ENCODE measurements at places on chromosomes 5 and 9. TPM values are rescaled to one million over a fixed set of nuclear protein-coding genes. Genes with fewer than 3 reads are reported as not detected.
A peak's percentile ranks its signal among the peaks of the same experiment; 100 is the strongest.

Gene GDF9
- total RNA-seq = 0.94 TPM

Gene FOXI1
- total RNA-seq = not detected

DNA sequence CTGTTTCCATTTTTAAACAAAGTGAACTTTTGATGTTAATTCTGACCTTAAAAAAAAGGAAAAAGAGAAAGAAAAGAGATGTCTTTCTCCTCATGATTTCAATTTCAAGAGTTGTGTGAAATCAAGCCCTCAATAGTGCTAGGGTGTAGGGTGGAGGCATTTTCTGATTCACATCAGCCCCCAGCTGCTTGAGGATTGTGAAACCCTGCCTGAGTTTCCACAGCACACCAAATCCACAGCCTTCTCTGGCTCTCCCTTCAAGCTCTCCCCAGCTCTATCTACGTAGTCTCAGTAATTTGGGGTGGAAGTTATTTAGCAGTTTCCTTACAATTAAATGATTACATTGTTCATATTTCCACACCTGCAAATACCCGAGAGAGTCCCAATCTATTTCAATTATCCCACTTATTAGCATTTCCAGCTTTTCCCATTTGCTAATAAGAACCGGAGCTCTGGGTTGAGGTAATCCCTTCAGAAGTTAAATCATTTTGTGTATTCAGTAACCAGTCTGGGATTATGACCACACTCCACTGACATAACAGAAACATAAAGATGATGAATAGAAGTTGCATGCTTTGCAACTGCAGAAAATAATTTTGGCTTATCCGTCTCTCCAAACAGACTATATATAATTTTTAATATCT is 54.9 kb downstream of the MTX3 start:
- DNase-seq = no peak

DNA sequence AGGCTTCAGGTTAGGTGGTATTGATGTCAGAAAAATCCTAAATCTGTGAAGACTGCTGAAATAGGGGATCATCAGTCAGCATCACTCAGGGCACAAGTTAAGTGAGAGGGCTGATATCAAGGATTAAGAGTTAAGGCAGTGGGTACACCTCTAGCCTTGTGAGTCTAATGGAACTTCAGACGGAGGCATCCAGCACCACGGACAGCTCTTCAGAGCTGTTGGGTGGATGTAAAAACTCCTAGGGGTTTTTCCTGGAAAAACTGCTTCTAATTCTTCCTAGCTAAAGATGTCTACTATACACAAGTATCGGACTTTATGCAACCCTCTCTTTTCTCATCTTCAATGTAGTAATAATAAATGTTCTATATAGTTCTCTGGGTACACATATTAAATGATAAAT is 165.9 kb downstream of the SH3GL2 start:
- no peak for DNase-seq

Gene IL4
- 0.72 TPM for total RNA-seq

DNA sequence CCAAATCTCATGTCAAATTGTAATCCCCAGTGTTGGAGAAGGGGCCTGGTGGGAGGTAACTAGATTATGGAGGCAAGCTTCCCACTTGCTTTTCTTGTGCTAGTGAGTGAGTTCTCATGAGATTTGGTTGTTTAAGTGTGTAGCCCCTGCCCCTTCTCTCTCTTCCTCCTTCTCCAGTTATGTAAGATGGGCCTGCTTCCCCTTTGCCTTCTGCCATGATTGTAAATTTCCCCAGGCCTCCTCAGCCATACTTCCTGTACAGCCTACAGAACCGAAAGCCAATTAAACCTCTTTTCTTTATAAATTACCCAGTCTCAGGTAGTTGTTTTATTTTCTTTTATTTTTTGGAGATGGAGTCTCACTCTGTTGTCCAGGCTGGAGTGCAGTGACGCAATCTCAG is 18.2 kb upstream of the TXNDC8 start:
- no peak for DNase-seq

GRCh38 chr5:151128817-151129216 is 28.8 kb downstream of the ANXA6 start:
- DNase-seq = peak; percentile 37

GRCh38 chr5:174306345-174307030 is 261.0 kb downstream of the NSG2 start:
- no peak for DNase-seq

DNA sequence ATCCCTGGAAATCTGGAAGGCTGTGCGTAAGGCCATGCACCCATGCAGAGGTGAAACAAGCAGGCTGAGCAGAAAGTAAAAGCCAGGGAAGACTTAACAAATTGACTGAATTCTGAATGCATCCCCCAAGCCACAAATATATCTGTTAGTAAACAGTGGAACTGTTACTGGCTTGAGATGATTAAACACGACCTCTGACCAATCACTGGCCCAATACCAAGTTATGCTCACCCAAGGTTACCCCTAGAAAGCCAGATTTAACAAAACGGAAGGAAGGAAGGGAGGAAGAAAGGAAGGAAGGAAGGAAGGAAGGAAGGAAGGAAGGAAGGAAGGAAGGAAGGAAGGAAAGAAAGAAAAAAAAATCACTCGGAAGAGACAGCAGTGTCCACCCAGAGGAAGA is 215.8 kb upstream of the CCNG1 start:
- DNase-seq = no peak

DNA sequence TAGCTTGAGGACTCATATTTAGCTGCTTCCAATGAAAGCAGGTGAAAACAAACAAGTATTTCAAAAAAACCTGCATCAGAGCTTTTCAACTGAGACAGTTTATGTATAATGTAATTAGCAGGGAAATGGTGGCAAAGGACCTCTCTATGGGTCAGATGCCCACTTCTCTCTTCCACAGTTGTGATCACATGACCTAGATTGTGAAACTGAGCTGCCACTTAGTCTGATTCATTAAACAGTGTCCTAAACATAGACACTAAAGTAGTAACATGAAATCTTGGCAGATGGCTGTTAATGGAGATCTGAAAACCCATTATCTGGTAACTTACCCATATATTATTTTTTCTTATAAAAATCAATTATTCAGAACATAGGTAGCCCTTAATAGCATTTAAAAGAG is 663.6 kb upstream of the RIOK2 start:
- no peak for DNase-seq

GRCh38 chr5:180636403-180637075 is 12.9 kb downstream of the FLT4 start:
- no peak for DNase-seq

Gene SLC34A3
- total RNA-seq = not detected

- no peak for DNase-seq
Measured at GRCh38 chr5:91194824-91195381, 188.2 kb downstream of the ARRDC3 start.

Gene PCAT7
- total RNA-seq = not detected

- DNase-seq = no peak
Measured at GRCh38 chr9:136043441-136043991, 51.6 kb downstream of the NACC2 start.

DNA sequence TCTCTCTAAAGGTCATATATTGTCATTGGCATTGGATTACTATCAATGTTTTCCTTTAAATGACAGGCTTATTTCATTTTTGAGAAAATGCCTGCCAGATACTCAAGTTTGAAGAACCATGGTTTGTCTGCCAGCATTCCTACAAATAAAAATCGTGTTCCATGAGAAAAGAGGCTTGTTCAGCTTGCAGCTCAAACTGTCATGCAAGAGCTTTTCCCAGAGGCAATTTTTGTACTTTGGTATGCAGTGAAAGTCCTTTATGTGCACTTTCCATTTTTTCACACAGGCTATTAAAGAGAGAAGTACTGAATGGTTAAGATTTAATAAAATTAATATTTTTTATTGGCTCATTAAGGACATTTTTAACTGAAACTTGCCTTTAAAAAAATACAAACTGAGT is 110.4 kb downstream of the FBXO4 start:
- no peak for DNase-seq

DNA sequence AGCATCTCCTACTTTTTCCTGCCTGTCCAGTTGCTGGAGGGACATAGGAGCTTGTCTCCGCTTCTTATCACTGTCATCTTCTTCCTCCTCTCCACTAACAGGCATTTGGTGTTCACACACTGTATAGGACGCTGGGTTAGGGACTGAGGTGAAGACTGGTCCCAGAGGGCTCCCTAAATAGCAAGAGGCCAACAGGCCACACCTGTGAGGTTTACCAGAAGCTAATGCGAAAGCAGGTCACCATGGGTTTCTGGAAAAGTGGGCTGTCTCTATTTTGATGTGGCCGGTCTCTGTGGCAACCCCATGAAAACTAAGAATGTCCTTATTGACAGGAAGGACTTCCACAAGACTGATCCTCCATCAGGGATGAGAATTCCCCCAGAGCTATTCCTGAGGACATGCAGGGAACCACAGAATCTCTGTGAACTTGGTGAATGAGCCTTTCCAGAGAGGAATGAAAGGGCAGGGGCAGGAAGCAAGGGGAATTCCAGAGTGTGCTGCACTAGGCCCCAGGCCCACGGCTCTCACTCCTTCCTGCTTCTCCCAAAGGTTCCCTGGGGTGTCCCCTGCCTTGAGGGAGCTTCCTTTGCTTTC is 61.7 kb downstream of the DAP start:
- DNase-seq = no peak

Gene LRRC19
- not detected for total RNA-seq

Gene PCDHGB5
- total RNA-seq = 0.11 TPM

DNA sequence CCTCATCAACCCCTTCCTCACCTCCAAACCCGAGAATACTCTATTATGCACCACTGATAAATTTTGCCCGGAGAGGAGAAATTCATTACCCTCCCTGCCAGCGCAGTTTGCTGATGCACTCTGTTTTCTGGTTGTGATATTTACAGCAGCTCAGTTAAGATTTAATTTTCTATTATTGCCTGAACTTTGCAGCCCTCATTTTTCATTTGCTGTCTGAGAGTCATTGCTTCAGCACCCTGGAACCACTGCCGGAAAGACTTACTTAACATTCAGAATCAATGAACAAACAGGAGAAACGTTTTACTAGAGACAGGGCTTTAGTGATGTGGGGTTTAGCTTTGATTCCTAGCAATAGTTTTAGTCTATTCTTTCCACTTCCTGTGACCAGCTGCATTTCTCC is 56.7 kb upstream of the MAMDC2 start:
- no peak for DNase-seq

DNA sequence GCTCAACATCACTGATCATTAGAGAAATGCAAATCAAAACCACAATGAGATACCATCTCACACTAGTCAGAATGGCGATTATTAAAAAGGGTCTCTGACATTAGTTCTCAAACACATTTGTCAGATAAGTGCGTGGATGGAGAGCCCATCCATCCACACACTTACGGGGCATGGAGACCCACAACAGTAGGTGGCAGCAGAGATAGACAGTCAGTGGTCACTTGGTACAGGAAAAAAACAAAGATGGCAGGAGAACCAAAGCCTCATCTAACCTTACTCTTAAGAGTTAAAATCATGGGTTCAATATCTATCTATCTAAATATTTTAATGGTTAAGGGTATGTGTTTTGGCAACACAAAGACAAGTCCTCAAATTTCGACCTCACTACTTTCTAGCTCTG is 1378.7 kb upstream of the C9orf72 start:
- no peak for DNase-seq

DNA sequence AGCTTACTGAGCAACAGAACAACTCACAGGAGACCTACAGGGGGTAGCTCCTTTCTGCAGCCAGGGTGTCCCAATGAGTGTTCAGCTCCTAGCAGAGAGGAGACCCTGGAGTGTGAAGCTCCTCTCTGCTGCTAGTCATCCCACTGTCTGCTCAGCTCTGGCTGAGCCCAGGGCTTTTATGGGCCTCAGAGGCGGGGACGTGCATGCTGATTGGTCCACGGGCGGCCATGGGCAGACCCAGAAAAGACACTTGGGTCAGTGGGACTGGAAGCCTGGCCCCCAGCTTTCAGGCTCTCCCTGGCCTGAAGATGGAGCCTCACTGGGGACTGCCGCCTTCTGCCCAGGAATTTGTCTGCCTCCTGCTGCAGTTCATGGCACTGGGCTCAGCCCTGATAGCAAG is 40.6 kb downstream of the TSPAN17 start:
- no peak for DNase-seq

- DNase-seq = no peak
Measured at GRCh38 chr5:21391506-21391905, 1403.5 kb upstream of the CDH18 start.

- DNase-seq = no peak
Measured at GRCh38 chr9:75448281-75448680, 360.0 kb downstream of the OSTF1 start.

Gene NKD2
- 2.3 TPM for total RNA-seq

DNA sequence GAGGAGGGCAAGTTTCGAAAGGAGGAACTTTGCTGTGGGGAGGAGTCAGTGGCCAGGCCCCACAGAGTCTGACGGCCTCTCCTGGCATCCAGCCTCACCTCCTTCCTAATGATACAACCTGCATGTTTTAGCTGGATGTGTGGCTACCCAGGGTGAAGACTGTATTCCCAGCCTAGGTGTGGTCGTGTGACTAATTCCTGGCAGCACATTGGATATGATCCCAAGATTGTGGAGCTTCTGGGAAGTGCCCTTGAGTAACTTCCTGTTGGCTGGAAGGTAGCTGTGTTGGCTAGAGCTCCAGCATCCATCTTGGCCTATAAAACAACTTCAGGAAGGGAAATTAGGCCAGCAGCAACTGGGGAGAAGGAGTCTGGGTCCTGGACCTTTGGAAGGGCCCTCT is 19.0 kb upstream of the LPCAT1 start:
- no peak for DNase-seq

Gene DNAJC18
- total RNA-seq = 27.5 TPM

Gene TOR2A
- total RNA-seq = 14.4 TPM

Gene ARSI
- total RNA-seq = not detected

GRCh38 chr5:154136141-154136540 is 54.4 kb upstream of the GALNT10 start:
- DNase-seq = no peak

- DNase-seq = no peak
Measured at GRCh38 chr5:150131461-150131860, 24.2 kb downstream of the PDGFRB start.

DNA sequence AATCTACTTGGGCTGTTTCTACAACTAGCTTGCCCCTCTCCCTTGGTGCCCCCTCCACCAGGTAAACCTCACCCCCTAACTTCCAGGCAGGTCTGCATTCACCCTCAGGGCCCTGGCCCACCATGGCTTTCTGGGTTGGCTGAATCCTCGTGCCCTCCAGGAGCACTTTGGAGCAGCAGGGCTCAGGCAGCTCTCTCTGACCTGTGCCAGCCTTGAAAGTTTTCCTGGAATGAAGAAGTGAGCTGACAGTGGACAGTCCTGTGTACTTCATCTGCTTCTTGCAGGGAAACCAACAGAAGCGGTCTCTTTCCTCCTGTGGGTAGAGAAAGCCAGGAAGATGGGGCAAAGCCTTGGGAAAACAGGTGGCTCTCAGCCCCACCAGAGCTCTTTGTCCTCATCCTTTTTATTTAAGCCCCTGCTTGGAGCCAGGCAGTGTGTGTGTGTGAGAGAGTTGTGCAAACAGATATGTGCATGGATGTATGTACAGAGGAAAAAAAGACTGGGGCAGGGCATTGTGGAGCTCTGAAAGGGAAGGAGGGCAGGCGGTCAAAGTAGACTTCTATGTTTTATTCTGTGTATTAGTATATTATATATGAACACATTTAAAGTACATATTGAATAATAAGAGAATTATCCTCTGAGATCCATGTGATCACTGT is 62.3 kb upstream of the SPRY4 start:
- DNase-seq = no peak
